ENCODE measurements at places on chromosomes 3 and 15. TPM values are rescaled to one million over a fixed set of nuclear protein-coding genes. Genes with fewer than 3 reads are reported as not detected.

DNA sequence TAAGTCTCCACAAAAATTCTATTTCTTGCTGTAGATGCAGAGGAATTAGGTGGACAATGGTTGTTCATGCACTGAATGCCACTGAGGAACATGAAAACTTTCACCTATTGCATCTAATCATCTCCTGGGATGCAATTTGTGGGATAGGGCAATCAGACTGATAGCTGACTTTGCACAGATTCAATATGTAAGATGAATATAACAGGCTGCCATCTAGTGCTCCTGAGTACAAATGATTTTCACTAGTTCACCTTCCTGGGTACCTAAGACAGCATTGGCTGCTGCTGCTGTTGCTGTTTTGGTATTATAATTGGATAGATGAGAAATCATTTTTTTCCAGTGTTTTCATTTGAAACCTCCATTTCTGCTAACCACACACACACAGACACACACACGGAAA, 19.7 kb downstream of the TIMMDC1 start:
- DNase-seq, result no peak
- no peak overlapping the region for H3K27ac ChIP-seq
- peaks cover 22% of the 10 kb centered on the region for H3K36me3 ChIP-seq
- no peak overlapping the region for H3K4me3 ChIP-seq
- H3K4me1 ChIP-seq, result peaks cover 7% of the 10 kb centered on the region

DNA sequence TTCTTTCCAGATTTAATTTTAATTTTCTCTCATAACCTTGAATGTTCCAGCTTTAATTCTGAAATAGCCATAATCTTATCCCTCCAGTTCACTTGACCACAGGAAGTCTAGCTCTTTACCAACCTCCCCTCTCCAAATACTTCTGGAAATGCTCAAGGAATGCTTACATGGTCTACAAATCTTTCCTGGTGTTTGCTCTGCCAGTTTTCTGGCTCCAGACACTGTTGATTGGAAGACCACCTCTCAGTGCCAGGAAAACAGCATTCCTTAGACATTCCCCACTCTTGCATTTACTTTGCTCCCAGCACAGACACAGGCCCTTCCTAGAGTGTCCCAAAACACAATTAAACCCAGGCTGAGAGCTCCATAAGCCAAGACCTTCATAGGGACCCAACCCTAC, 98.6 kb downstream of the MESD start:
- peaks cover 4% of the 10 kb centered on the region for H3K4me1 ChIP-seq
- no peak overlapping the region for H3K4me3 ChIP-seq
- H3K36me3 ChIP-seq, result peaks cover under 1% of the 10 kb centered on the region
- no peak for DNase-seq
- H3K27ac ChIP-seq, result no peak overlapping the region
- H3K27me3 ChIP-seq, result peaks cover 5% of the 10 kb centered on the region

SCN11A gene
- total RNA-seq, result 0.05 TPM

SCN5A gene
- total RNA-seq, result 0.05 TPM

LRRIQ4 gene
- not detected for total RNA-seq
